GOT3 (cell line): ENCODE measurements at places on chromosomes 5 and 9.

DNA sequence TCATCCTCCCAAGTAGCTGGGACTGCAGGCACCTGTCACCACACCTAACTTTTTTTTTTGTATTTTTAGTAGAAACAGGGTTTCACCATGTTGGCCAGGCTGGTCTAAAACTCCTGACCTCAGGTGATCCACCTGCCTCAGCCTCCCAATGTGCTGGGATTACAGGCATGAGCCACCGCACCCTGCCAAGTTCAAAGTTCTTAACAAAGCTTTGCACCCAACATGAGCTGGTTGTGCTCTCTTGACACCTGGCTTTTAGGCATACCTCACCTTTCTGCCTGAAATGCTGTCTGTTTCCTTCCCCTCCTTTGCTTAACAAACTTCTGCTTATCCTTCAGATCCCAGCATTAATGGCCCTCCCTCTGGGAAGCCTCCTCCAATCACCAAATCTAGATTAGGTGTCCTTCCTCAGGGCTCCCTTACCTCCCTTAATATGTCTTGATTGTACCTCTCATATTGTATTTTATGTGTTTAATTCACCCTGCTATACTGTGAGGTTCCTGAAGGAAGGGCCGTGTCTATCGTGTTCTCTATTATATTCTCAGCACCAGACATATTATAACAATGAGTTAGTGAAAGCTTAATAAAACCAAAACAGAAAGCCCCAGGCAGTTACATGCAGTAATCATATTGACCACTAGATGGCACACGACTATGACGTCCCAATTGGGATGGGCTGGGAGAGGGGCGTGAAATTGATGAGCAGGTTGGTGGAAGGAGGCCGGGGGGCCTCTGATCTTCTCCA, 62.9 kb upstream of the PPARGC1B start:
- no peak for DNase-seq

DNA sequence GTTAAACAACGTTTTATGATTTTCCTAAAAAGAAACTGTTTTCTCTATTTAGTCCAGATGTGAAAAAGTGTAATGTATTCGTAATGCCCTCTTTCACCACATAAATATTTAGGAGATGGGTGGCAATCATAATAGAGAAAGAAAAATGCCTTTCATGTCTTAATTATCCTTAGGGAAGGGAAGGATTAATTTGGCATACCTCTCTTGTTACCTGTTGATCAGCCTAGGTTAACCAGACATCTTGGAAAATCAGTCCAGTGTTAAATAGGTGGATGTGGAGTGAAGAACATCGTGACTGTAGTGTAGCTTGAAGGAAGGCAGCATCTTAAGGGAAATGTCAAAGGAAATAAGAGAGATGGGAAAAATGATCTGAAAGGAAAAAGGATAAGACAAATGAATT, 76.2 kb downstream of the NNT start:
- DNase-seq: no peak

DNA sequence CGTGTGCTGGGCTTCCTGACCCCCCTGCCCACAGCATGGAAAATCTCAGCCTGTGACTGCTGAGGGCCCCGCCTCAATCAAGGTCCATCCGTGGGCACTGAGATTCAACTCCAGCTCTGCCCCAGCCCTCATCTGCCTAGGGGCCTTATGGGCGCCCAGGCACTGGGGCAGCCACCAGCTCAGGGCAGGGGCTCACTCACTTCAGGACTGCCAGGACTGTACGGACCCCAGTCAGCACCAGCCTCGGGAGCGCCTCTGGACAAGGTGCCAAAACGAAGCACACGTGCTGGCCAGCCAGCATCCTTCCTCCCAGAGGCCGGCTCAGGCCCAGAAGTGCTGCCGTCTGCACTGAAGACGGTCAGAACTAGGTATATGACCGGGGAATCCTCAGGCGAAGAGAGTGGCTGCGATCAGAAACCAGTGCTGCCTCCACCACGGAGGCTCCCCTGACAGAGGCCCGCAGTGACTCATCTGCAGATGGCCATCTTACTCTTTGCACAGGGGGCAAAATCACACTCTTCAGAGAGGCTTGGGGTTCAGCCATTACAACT, 19.6 kb downstream of the CLPTM1L start:
- no peak for DNase-seq

GRCh38 chr5:54040018-54040417, 270.4 kb downstream of the ARL15 start:
- no peak for DNase-seq

GRCh38 chr5:64811050-64811640, 42.4 kb downstream of the CWC27 start:
- DNase-seq: no peak

DNA sequence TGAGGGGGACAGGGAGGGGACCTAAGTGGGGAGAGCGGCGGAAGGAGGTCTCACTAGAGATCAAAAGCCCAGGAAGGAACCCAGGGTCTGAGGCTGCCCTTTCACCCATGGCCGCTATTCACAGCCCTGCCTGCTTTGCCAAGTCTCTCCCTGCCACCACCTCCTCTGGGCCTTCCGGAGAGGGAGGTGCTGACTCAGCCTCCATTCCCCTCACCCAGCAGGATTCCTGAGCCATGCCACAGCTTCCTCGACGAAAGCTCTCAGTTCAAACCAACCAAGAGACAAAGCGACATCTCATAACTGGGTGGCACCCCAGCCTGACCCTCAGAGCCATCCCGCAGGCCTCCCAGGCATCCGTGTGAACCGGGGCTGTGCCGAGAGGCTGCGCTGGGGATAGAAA, 36.7 kb downstream of the PAX5 start:
- DNase-seq: no peak

GRCh38 chr9:101705135-101705661, 33.2 kb downstream of the GRIN3A start:
- no peak for DNase-seq

- no peak for DNase-seq
These were observed 59.0 kb downstream of the MAP1B start for GRCh38 chr5:72166070-72166979.

GRCh38 chr5:112534611-112535255, 115.7 kb upstream of the EPB41L4A start:
- no peak for DNase-seq

DNA sequence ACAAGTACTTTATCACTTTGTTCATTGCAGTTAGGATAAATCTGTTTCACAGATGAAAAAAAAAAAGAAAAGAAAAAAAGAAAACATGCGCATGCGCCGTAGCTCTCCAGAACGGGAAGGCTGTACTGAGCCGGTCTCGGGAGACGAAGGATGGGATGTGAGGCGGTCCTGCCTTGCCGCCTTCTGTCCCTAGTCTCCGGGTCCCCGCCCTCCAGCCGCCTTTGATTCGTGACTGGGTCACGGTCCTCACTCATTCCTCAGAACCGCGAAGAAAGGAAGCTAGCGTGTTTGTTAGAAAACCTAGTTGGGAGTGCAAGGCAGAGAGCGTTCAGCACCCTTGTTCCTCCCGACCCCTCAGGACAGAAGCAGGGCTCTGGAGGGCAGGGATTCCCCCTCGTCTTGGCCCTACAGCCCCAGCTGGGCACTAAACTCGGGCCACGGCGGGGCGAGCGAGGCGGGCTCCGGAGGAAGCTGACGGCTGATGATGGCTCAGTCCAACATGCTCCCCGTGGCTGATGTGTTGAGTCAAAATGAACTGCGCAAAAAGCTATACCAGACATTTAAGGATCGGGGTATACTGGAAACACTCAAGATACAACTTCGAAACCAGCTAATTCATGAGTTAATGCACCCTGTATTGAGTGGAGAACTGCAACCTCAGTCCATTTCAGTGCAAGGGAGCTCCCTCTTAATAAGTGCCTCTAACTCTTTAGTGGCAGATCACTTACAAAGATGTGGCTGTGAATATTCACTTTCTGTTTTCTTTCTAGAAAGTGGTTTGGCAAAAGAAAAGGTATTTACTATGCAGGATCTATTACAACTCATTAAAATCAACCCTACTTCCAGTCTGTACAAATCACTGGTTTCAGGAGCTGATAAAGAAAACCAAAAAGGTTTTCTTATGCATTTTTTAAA, 40.0 kb downstream of the CPLANE1 start:
- no peak for DNase-seq

DNA sequence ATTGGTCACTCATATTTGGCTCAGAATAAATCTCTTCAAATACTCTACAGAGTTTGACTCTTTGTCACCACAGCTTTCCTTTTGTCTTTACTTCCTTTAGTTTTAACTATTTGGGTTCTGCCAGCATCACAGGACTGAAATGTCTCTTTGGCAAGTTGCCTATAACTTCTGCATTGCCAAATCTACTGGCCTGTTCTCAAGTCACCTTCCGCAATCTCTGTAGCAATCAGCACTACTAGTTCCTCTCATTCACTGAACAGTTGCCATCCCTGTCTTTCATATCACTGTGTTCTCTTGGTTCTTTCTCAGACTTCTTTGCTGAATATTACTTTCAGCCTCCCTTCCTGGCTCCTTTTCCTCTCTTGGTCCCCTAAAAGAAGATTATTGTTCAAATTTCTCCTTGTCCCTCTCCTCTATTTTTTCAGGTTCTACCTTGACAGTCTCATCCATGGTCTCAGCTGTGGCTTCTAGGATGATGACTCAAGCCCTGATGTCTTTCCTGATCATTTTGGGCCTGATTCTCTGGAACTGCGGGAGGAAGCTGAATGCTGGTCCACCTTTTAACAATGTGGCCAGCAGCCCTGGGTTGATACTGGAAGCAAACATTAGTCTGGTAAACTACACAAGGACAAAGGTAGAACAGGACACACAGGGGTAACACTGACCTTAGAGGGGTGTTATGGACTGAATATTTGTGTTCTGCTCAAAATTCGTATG, 44.0 kb upstream of the LIFR start:
- no peak for DNase-seq

- DNase-seq: no peak
These were observed 107.3 kb downstream of the CD180 start for GRCh38 chr5:67089200-67089725.

DNA sequence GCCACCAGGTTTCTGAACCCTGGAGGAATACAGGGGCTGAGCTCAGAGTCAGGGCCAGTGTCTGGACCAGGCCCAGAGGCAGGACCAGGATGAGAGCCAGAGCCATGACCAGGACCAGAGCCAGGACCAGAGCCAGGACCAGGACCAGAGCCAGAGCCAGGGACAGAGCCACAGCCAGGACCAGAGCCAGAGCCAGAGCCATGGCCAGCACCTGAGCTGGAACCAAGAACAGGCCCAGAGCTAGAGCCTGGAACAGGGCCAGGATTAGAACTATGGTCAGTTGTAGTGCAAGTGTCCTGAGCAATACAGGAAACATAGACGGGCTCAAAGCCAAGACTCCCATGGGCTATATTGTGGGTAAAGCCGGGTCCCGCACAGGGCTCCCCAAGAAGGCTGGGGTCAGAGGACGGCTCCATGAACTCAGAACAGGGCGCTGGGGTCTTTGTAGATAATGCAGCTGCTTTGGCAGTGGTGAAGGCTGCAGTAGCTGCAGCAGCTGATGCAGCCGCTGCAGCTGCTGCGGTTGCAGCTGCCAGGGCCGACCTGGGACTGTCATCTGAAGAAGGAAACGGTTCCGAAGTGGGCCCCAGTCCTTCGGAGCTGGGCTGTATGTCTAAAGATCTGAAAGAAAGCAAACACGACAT, 559 bp downstream of the SPAG8 start:
- no peak for DNase-seq

- no peak for DNase-seq
These were observed 92.4 kb downstream of the PRDM6 start for GRCh38 chr5:123181394-123181801.

DNA sequence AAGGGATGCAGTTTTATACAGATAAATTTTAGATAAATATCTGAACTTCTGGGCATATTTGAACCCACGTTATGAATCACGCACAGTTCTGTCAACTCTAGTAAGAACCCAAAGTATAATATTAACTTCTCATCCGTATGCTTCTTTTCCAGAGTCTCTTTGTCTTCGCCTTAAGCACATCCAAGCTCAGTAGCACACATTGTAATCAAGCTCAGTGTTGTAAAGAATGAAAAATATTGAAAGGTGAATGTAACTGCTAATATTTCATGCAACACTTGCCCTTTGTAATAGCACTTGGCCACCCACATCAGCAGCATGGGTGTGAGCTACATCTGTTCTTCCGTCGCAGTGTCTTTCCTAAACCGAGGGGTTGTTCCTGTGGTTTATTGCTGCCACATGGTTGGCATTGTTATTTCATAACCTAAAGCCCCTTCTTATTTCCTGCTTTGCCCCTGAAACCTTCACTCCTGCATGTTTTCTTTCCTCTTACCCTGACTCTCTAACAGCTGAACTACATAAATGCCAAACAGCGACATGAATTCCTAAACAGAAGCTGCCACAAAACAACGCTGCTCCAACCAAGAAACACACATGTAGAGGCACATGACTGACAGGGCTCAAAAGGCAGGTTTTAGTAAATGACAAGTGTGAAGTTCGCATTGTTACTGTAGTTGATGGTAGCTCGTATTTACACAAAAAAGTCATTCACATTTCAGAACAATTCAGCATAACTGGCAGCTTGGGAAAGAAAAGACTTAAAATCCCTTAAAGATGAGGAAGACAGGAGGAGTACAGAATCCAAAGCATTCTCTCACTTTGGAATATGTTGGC, 190.1 kb upstream of the MEF2C start:
- no peak for DNase-seq

- DNase-seq: no peak
These were observed 82.8 kb upstream of the RORB start for GRCh38 chr9:74414325-74414724.
